Right ventricle myocardium inferior (tissue), 1 donor: ENCODE measurements at places on chromosomes 6 and 20. TPM values are rescaled to one million over a fixed set of nuclear protein-coding genes. Genes with fewer than 3 reads are reported as not detected.

DNA sequence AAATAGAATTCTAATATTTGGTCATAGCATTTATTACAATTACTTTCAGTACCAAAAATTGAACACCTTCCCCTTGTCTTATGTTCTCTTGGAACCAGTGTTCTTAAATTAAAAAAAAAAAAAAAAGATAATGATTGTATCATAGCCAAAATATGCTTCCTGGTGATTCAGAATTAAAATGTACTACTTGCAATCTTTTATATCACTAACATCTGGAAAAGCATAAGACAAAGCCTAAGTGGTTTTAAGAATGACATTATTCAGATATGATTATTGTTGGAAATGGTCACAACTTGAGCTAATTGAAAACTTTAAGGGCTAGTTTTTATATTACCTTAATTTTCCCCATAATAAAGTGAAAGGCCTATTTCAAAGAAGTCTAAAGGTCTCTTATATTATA, 493.3 kb upstream of the MARCKS start:
- no peak for DNase-seq

DNA sequence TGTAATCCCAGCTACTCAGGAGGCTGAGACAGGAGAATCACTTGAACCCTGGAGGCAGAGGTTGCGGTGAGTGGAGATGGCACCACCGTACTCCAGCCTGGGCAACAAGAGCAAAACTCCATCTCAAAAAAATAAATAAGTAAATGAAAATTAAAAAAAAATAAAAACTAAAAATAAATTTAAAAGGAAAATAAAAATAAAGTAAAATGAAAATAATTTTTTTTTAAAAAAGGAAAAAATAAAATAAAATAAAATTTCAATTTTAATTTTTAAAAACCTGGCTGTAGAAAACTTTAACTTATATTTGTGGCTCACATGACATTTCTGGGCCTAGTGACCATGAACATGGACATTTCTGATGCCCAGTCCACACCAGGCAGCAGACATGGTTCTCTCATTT, 16.1 kb downstream of the HCK start:
- DNase-seq = no peak

DNA sequence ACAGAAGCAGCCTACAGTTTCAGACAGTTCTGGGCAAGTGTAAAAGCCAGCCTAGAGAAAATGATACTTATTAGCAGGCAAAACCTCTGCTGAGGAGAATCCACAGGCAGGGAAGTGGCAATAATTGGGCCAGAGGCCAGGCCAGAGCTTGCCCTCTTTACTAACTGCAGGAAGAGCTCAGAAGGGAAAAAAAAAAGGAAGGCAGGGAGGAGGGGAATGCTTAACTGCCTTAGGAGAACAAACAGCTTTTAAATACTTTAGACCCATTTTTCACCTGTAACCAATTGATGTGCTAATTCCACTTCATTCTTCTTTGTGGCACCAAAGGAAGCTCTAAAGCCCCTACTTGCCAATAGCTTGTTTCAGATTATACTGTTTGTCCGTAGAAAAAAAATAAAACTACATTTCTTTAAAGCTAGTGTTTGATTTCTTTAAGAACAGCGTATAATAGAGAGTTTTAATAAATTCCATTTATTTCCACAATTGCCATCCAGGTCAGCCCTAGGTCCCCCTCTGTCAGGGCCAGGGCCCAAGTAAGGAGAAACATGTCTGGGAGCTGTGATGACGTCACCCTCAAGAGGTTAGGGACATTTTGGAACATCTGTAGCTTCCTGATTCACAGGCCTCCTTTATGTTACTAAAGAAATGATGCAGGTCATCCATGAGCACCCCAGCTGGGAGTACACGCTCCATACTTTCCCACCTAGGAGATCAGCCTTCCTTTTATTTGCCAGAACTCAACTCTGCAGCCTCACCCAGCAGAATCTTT, 384.3 kb downstream of the CDC5L start:
- no peak for DNase-seq

DNA sequence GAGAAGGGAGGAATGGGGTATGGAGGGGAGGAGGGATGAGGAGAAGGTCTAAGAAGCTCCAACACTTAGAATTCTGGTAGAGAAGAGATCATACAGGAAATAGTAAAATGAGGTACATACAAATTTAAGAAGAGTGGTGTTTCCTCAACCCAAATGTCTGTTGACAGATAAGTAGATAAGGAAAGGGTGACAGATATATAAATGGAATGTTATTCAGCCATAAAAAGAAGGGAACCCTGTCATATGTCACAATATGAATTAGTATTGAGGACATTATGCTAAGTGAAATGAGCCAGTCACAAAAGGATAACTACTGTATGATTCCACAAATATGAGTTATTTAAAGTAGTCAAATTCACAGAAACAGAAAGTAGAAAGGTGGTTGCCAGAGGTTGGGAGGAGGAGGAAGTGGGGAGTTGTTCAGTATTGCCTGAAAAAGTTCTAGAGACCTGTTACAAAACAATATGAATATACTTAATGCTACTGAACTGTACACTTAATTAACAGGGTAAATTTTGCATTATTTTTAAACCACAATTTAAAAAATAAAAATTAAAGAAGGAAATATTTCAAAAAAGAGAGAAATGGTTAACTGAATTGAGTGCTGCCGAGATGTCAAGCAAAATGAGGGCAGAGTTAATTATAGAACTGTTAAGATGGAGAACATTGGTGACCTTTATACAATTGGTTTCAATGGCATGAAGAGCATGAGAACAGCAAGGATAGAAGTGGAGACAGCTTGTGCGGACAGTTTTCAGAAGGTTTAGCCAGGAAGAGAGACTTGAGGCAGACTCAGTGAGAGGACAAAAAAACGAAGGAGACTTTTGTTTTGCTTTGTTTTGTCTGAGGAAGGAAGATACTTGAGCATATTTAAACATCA, 47.6 kb upstream of the ADGRF4 start:
- no peak for DNase-seq

DNA sequence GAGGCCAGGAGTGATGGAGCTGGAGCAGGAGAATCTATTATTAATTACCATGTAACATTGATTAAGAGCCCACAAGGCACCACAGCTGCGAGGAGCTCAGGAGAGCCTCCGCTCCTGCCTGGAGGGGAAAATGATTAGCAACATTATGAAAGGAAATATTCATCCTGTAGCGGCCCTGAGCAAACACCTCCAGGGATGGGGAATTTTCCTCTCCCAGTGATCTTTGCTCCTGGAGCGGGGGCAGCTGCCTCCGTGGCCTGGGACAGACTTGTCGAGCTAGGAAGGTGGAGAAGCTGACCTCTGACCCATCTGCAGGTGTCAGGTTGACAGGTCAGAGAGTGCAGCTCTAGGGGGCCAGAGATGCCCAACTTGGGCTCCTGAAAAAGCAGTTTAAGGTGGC, 40.1 kb upstream of the SIRPA start:
- DNase-seq = no peak

DNA sequence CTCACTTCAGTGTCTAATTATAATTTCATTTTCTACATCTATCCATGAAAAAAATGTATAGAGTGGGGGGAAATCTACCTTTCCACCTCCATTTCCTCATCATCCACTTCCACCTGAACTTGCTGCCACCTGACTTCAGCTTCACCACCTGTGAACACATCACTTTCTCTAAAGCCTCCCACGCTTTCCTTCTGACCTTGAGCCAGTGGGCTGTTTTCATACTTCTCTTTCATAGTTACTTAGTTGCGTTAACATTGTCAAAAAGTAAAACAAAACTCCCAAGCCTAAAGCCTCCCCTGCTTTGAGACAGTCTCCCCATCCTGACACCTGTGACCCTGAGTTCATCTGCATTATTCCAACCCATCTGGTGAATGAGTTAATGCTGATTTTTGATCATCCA, 47.3 kb downstream of the KLHL31 start:
- DNase-seq = no peak

DNA sequence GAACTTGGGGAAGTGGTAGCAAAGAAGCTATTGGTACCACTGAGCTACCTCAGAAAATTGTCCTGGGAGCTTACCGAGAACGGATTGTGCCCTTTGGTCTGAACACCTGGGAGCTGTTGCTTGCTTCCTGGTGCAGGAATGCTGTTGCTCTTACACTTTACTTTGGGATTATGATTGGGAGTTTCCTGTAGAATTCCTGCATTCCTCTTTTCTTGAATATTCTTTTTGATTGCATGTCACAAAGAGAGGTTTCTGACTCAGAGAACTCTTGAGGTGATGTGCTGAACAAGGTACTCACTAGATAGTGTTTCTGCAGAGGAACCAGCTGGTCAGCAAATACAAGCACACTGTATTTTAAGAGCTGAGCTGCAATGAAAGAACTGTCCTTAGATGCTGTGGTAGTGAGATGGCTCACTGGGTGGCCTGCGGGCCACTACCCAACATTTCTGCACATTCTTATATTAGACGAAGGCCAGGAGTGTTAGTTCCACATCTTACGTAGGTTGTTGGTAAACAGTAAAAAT, 35.0 kb downstream of the LRRC1 start:
- DNase-seq = no peak

- no peak for DNase-seq
Measured at GRCh38 chr6:5550631-5551030, 289.3 kb downstream of the FARS2 start.

- no peak for DNase-seq
Measured at GRCh38 chr6:2917801-2918445, 14.8 kb upstream of the SERPINB9 start.

GRCh38 chr20:5877128-5877527, 73.2 kb downstream of the TRMT6 start:
- DNase-seq = no peak

GRCh38 chr6:41724228-41724580, 11.2 kb downstream of the TFEB start:
- DNase-seq = no peak

DNA sequence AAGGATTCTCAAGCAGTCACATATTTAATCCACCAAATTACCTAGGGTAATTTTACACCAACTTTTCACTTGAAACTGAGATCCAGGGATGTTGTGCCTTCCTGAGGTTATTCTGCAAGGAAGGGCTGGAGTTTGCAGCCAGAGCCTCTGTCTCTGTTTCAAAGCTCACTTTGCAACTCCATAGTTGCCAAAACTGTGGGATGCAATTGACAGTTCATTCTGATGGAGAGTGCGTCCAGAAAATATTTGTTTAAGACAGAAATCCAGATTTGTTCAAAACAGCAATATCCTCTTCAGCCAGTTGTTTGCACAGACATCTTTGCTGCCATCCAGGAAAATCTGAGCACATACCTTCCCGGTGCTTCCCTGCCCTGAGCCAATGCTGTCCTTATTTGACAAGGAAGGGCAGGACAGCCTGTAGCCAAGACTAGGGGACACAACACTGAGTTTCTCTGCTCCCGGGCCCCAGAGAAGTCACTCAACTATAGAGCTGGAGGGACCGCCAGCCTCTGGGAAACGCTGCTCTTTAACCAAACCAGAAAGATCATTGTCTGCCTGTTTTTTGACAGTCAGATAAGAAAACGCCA, 297.4 kb downstream of the HIVEP2 start:
- DNase-seq = no peak

DNA sequence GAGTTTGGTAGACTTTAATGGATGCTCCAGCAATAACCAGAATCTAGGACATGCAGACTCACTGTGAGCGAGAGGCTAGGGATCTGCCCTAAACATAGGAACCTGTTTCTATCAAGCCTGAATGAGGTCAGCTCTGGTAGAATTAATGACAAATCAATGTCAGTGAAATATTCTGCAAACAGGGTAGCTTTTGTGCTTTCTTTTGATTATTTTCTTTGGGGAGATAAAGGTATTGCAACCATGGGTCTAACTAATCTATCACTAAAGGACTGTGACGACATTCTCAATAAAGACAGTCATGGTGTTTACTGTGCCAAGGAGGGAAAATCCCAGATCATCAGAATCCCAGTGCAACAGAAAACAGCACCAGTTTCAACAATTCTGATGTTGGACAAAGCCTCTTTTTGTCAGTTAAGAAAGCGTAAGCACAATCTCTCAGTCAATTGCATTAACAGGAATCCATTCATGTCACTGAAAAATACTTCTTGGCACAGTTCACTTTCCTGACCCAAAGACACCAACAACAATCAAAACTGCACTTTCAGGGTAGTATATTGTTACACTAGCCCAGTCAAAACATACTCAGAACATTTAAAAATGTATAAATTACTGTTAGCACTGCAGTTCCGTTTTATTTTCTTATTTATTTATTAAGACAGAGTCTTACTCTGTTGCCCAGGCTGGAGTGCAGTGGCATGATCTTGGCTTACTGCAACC, 36.8 kb upstream of the SMIM29 start:
- DNase-seq = no peak

GRCh38 chr6:113293423-113293740, 563.8 kb upstream of the MARCKS start:
- DNase-seq = no peak

- no peak for DNase-seq
Measured at GRCh38 chr6:99344289-99344688, 5.2 kb downstream of the FAXC start.

- DNase-seq = no peak
Measured at GRCh38 chr6:144921206-144921975, 636.3 kb downstream of the UTRN start.

DNA sequence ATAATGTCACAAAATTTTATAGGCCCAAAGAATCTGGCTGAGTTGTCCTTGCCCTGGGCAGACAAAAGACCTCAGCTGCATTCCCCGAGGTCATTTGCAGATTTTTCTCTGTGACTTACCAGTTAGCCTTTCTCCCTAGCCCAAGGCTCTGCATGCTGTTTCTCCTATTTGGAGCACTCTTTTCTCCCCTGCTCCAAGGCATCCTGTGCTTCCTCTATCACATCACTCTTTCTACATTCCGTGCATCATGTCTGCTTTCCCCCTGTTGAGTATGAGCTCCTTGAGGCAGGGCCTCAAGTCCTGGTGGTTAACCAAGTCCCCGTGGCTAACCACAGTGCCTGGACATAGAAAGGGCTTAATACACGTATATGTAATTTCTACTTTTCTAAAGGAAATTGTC, 593 bp upstream of the GSTA3 start:
- no peak for DNase-seq

DNA sequence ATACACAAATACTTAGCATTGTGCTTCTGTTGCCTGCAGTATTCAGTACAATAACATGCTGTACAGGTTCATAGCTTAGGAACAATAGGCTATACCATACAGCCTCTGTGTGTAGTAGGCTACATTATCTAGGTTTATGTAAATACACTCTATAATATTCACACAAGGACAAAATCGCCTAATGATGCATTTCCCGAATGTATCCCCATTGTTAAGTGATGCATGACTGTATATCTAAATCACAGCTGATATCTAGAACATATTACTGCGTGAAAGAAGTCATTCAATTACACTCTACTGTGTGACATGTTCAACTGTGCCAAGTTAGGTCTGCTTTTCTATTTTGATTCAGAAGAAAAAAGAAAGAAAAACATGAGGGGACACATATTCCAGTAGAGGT, 633.5 kb downstream of the RFPL4B start:
- DNase-seq = no peak

C6orf163 gene
- total RNA-seq = 1.4 TPM

FAM210B gene
- total RNA-seq = 60.3 TPM

ZNF184 gene
- 4.2 TPM for total RNA-seq

EPB41L1 gene
- total RNA-seq = 21.5 TPM

ATP6V1G2 gene
- 2.2 TPM for total RNA-seq

CCN2 gene
- 12.5 TPM for total RNA-seq

PKIB gene
- total RNA-seq = not detected

PEX3 gene
- 19.9 TPM for total RNA-seq
